Stimulated activated CD4-positive, alpha-beta T cell treated with anti-CD3 and anti-CD28 coated beads, Interleukin-1b, Interleukin-23, amount 100 ng/mL, for 1 hour (primary cell): ENCODE measurements at places on chromosomes 11 and 22.

- DNase-seq, result no peak
These were observed 206.1 kb downstream of the PGR start for GRCh38 chr11:100923555-100923954.

DNA sequence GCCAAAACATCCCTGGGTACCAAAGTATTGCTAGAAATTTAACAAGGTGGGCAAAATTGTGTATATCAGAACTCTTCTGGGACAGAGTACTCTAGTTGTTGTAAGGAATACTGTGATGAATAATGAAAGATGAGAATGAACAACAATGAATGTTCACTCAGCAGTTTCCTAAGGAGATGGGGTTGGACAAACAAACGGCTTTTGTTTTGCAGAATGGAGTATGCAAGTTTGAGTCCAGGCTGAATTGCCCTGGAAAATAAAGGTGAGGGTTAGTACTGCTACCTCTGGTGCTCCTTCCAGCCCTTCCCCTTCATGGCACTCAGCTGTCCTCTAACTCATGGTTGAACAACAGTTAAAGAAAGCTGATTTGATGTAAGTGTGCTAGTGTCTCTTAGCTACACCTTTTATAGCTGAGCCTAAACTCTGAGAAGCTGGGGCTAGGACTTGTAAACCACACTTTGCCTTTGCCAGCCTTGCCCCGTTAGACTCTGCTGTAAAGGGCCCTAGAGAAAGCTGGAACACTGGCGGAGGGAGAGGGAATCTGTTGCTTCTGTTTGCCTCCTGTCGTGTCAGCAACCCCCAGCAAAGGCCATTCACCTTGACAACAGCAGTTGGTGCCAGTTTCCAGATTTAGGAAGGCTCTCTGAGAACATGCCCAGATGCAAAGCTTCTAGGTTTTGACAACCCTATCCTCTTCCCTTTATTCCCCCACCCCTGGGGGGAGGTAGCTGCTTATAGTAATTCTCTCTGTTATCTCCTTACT lies 41.2 kb upstream of the POLD3 start:
- no peak for DNase-seq

DNA sequence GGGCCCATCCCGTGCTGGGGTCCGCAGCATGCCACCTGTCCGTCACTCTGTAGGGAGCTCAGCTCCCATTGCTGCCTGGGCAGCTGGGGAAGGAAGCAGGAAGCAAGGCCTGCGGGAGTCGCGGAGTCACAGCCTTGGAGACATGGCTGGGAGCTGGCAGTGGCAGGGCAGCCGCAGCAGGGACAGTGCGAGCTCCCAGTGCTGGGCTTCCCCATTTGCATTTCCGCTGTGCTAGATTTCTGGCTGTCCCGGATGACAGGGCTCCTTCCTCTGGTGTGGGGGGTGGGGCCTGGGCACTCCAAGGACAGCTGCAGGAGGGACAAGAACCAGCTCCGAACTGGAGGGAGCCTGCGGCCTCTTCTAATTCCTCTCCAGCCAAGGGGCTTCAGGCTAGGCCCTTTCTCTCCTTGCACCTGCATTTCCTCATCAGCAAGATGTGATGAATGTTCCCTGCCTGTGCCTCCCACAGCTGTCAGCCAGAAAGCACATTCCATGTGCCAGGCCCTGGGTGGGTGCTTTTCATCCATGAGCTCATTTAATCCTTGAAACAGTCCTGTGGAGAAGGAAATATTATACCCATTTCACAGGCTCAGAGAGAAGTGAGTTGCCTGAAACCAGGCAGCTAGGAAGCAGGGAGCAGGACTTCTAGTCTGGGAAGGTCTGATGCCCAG lies 48.0 kb downstream of the MYO7A start:
- DNase-seq, result no peak

- no peak for DNase-seq
These were observed at the start of gene OR5B17 for GRCh38 chr11:58358969-58359368. Gene OR5B17 (minus strand): TSS chr11:58359069. CDS start chr11:58359069, 0 bp downstream.

DNA sequence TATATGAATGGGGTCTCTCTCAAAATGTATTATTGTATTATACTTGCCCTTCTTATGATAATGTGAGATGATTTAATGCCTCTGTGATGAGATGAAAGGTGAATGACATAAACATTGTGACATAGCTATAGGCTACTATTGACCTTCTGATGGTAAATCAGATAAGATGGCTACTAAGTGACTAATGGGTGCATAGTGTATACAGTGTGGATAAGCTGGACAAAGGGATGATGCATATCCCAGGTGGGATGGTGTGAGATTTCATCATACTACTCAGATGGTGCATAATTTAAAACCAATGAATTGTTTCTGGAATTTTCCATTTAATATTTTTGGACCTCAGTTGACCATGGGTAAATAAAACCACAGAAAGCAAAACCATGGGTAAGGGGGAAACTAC lies 243.5 kb downstream of the SBF2 start:
- DNase-seq, result no peak

DNA sequence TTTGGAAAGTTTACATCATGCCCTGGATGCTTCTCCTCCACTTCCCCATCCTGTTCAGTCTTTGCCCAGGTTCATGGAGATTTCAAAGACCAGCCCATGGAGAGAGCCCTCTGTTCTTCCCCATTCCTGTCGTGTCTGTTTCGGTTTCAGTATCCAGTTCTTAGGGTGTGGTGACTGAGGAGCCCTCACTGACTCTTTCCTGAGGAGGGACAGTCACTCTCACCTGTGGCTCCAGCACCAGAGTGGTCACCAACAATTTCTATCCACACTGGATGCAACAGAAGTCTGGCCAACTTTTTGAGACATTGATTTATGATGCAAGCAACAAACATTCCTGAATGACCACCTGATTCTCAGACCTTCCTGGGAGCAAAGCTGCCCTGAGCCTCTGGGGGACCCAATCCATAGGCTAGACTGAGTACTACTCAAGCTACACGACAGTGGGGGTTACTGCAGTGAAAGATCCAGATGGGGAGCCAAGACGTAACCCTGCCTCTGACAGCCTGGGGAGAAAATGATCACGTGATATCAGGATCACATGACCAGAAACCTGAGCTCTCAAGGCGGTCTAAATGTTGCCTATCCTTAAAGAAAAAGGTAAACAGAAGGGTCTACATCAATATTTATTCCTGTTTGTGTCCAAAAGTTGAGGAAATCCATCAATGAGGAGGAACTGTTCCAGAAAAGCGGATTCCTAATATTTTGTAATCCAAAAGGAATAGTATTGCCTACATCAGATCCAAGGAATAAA lies 76.2 kb upstream of the VPREB1 start:
- DNase-seq, result no peak

DNA sequence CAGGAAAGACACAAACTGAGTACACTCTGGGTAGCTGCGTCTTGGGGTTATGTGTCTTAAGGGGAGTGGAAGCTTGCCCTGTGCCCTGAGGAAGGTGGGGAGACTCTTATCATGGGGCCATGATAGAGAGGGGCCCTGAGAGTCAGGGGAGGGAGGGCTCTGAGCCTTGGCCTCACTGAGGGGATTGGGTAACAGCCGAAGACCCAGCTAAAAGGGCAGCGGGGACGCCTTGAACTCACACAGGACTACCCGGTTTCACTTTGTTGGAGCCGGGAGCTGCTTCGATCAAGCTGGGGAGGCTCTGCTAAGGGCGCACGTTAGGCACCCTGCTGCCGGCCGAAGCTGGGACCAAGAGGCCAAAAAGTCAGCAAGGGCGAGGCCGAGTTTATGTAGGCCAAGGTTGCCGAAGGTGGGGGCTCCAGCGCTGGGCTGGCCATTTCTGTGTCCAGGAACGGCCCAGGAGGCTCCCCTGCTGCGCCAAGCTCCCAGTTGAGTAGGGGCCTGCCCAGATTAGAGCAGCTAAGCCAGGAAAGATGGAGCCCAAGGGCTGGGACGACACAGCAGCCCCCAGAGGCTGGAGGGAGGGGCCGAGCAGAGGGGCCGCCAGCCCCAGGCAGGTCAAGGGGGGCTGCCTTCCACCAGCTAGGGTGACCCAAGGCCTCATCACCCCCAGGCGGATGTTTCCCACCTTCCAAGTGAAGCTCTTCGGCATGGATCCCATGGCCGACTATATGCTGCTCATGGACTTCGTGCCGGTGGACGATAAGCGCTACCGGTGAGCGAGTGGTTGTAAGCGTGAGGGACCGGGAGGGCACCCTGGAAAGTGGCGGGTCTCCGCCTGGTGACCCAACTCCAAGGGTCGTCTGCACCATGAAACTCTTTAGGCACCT lies 2.2 kb downstream of the TBX1 start:
- no peak for DNase-seq

- DNase-seq, result no peak
These were observed 195.5 kb upstream of the SORL1-AS1 start for GRCh38 chr11:121648306-121648705.

GRCh38 chr22:44884968-44885805 lies 124.6 kb downstream of the PHF21B start:
- DNase-seq, result no peak

- DNase-seq, result no peak
These were observed 4.2 kb downstream of the OR56B4 start for GRCh38 chr11:6111673-6112072.

- DNase-seq, result no peak
These were observed 84.7 kb upstream of the TP53I11 start for GRCh38 chr11:45035413-45035812.

DNA sequence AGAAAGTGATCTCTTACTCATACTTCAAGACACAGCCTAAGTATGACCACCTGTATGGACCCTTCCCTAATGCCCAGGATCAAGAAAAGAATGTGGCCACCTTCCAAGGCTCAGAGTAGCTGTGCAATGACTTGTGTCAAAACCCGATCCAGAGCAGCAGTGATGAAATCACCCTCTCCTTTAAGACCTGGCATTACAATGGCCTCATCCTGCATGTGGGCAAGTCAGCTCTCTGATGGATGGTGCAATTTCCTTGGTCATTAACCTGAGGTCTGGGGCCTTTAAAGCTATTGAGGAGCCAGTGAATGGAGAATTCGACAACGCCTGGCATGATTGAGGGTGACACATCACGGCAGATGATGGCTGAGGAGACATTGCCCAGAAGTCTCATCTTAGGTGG lies 9.1 kb upstream of the TUBA8 start:
- DNase-seq, result no peak

DNA sequence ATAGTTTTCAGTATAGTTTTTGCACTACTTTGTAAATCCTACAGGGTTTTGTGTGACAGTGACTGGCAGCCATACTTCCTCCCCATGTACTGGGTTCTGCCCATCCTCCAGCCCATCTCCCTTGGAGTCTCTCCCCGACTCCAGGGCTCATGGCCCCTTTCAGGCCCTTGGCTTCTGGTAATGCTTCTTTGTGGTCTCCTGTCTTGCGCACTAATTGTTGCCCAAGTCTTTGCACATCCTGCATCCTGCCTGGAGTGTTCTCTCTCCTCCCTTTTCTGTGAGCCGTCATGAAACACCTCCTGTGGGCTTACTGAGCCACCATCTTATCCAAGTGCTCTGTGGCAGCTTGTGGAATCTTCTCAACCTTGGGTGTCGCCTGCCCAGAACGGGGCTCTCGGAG lies 11.4 kb upstream of the KCNQ1OT1 start:
- DNase-seq, result no peak

GRCh38 chr11:59284773-59285129 lies 72.0 kb upstream of the MPEG1 start:
- DNase-seq, result no peak

GRCh38 chr22:23553924-23554870 lies 25.9 kb downstream of the IGLL1 start:
- no peak for DNase-seq

DNA sequence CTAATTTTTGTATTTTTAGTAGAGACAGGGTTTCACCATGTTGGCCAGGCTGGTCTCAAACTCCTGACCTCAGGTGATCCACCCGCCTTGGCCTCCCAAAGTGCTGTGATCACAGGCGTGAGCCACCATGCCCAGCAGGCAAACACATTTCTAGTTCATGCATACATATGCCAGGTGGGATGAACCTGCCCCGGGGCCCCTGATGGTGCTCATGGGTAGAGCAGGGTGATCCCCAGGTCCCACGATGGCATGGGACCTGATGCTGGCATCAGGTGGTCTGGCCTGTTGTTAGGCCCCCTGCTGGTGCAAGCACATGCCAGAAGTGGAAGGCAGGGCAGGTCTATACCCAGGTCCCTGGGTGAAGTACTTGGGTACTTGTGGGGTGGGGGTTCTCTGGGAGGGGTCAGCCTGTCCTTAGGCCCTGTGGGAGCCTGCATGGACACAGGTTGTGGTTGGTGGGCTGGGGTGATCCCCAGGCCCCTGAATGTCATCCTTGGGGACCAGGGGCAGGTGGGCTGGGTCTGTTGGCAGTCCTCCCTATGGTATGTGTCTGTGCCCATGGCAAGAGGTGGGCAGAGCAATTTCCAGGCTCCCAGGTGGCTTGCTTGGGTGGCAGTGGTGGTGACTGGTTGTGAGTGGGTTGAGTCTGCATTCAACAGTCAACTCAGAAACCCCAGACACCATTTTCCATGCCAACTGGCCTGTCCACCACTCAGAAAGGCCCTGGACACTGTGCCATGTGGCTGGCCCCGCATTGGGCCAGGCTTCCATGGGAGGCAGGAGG lies 9.6 kb upstream of the RGL4 start:
- DNase-seq, result no peak

DNA sequence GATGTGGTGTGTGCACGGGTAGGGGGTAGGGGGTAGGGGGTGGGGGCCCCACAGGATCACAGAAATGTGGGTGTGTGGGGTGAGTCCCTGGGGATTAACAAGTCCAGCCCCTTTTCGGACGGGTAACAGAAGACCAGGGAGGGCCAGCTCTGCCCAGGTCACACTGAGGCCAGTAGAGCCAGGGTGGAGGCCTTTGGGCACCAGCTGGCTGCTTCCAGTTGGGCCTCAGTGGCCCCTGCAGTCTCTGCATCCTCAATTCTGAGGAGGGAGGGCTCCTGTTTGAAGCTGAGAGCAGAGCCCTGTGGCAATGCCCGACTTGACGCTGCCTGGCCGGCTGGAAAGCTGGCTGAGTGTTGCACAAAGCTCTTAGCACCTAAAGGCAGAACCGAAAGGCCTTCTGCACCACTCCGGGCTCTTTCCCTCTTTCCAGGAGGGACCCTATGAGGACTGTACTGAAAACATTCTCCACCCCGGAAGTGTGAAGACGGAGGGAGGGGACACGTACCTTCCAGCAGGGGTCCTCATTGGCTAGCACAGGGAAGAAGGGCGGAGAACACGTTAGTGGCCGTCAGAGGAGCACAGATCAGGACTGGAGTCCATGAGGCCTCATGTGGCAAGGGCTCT lies 120.4 kb downstream of the PHF21B start:
- DNase-seq, result no peak

DNA sequence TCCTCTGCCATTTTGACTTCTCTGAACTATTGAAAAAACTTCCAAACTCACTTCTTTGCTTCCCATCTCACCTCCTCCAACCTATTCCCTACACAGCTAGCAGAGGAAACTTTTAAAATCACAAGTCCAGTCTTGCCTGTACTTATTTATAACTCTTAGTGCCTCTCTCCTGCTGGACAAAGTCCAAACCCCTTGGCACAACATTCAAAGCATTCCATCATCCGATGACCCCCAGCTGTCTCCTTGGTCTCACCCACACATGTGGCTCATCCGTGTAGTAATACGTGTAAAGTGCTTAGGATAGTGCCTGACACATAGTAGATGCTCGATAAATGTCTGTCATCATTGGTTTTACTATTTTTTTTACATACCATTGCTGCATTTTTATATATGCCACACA lies 101.4 kb downstream of the PARVA start:
- DNase-seq, result no peak
